ENCODE measurements at places on chromosomes 2 and 18. TPM values are rescaled to one million over a fixed set of nuclear protein-coding genes. Genes with fewer than 3 reads are reported as not detected.

GRCh38 chr2:48841126-48841525, 85.6 kb upstream of the LHCGR start:
- no peak for DNase-seq
- H3K36me3 ChIP-seq: no peaks in the 10 kb centered on the region
- no peaks in the 10 kb centered on the region for H3K27me3 ChIP-seq
- H3K4me3 ChIP-seq: no peak overlapping the region

DNA sequence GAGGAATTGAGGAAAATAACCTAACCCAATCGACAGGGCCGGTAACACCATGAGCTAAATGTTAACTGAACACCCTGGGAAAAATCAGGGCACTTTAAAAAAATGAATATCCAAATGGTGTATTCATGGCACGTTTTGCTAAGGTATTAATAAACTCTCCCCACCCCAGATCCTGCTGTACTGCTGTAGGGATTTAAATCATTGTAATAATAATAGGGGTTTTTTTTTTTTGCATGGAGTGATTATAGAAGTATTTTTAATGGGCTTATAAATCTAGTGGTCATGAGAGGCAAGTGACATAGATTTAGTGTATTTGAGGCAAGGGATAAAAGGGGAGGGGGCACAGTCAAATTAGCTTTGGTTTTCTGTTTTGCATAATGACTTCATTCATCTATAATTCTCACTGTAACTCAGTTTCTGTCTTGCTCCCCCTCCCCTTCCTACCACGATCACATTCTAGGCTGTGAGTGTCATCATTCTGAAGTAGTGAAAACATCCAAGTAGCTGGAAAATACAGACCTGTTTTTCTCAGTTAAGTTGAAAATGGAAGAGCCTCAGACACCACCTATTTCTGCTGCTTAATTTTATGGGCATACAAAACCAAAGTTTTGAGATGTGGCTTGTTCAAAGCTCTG, 18.2 kb upstream of the MGAT5 start:
- H3K27ac ChIP-seq: no peak overlapping the region
- no peaks in the 10 kb centered on the region for H3K27me3 ChIP-seq
- DNase-seq: no peak
- peaks cover 2% of the 10 kb centered on the region for H3K4me1 ChIP-seq
- no peak overlapping the region for H3K4me3 ChIP-seq
- H3K36me3 ChIP-seq: no peaks in the 10 kb centered on the region

GRCh38 chr2:165633431-165633830, 160.6 kb downstream of the GALNT3 start:
- H3K27me3 ChIP-seq: no peaks in the 10 kb centered on the region
- no peak overlapping the region for H3K27ac ChIP-seq
- H3K36me3 ChIP-seq: no peaks in the 10 kb centered on the region
- DNase-seq: no peak
- H3K4me3 ChIP-seq: no peak overlapping the region

- no peaks in the 10 kb centered on the region for H3K36me3 ChIP-seq
- no peaks in the 10 kb centered on the region for H3K27me3 ChIP-seq
- no peaks in the 10 kb centered on the region for H3K4me1 ChIP-seq
- H3K4me3 ChIP-seq: no peak overlapping the region
Measured at GRCh38 chr2:234241656-234242458, 191.4 kb downstream of the SPP2 start.

- no peak overlapping the region for H3K27ac ChIP-seq
- no peak for DNase-seq
- no peak overlapping the region for H3K4me3 ChIP-seq
- H3K36me3 ChIP-seq: no peaks in the 10 kb centered on the region
- no peaks in the 10 kb centered on the region for H3K27me3 ChIP-seq
- no peaks in the 10 kb centered on the region for H3K4me1 ChIP-seq
Measured at GRCh38 chr2:108404784-108405397, 27.1 kb downstream of the SULT1C4 start.

GRCh38 chr2:237280939-237281338, 133.0 kb downstream of the COL6A3 start:
- H3K4me1 ChIP-seq: peaks cover 2% of the 10 kb centered on the region
- no peak overlapping the region for H3K27ac ChIP-seq
- H3K36me3 ChIP-seq: no peaks in the 10 kb centered on the region
- no peak overlapping the region for H3K4me3 ChIP-seq
- no peaks in the 10 kb centered on the region for H3K27me3 ChIP-seq

DNA sequence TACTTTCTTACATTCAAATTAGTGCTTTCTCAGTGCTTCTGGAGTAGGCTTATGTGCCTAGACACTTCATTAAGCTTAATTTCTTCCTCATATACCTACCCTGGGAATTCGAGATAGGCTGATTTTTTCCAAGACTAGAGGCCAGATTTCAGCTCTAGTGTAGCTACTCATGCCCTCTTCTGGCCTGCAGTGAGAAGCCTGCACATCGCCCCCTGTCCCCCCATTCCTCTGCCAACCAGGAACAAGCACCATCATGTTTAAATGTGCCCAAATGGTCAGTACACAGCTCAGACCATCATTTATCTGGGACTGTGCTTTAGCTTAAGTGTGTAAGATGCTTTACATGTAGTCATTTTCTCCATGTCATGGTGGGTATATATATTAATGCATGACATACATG, 1218.8 kb upstream of the LRRTM1 start:
- no peaks in the 10 kb centered on the region for H3K27me3 ChIP-seq
- no peaks in the 10 kb centered on the region for H3K4me1 ChIP-seq
- H3K36me3 ChIP-seq: no peaks in the 10 kb centered on the region
- H3K4me3 ChIP-seq: no peak overlapping the region
- no peak overlapping the region for H3K27ac ChIP-seq

- no peaks in the 10 kb centered on the region for H3K27me3 ChIP-seq
- H3K4me1 ChIP-seq: peaks cover 6% of the 10 kb centered on the region
- H3K36me3 ChIP-seq: no peaks in the 10 kb centered on the region
- DNase-seq: peak; percentile 40
- H3K4me3 ChIP-seq: peak overlapping the region; percentile 3
- no peak overlapping the region for H3K27ac ChIP-seq
Measured at GRCh38 chr2:64327510-64328414, 126.2 kb upstream of the LGALSL start.

GRCh38 chr18:25759111-25759510, 331.3 kb downstream of the SS18 start:
- no peak overlapping the region for H3K27ac ChIP-seq
- no peaks in the 10 kb centered on the region for H3K4me1 ChIP-seq

DNA sequence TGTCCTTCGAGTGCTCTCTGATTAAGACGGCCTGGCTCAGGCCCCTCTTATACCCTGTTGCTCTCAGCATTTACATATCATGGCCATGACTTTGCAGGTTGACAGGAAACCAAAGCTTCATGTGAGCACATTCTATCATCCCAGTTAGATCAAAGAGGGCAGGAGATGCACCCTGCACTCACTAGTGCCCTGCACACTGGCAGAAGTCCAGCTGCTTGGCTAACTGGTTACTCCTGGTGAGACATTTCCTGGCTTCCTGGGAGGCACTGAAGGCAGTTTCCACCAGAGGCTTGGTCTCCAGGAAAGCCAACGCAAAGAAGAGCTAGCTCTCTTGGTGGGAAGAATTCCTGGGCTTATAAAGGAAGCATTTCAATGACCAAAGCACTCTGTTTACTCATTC, 66.3 kb downstream of the LIPG start:
- H3K4me3 ChIP-seq: no peak overlapping the region
- H3K36me3 ChIP-seq: no peaks in the 10 kb centered on the region
- DNase-seq: no peak
- H3K27me3 ChIP-seq: no peaks in the 10 kb centered on the region
- no peak overlapping the region for H3K27ac ChIP-seq

- H3K36me3 ChIP-seq: no peaks in the 10 kb centered on the region
- no peaks in the 10 kb centered on the region for H3K27me3 ChIP-seq
- H3K4me3 ChIP-seq: no peak overlapping the region
- DNase-seq: no peak
Measured at GRCh38 chr2:102442967-102443828, 20.2 kb downstream of the IL18RAP start.

DNA sequence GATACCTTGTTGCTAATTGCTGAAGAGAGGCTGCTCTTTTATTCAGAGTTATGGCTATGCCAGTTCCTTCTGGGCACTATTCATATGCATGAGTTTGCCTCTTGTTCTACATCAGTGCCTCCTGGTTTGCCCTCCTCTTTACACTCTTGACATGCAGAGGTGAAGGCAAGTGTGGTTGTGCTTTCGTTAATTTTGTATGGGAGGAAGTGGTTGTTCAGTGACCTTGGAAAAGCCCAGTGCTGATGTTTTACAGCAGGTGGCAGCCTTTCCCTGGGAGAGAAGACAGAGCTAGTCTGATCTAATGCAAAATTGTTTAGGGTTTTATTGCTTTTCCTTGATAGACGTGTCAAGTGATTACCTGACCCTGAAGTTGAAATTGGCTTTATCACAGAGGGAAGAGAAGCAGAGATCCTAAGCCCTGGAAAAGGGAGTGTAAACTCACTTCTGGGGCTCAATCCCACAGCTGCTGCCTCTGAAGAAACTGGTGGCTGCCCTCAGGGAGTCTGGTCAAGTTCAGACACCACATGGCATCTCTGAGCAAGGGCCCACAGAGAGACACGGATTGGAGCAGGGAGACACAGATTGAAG, 30.5 kb upstream of the VPS54 start:
- no peaks in the 10 kb centered on the region for H3K36me3 ChIP-seq
- no peak overlapping the region for H3K4me3 ChIP-seq

RTTN gene
- 14.4 TPM for total RNA-seq

ACMSD gene
- total RNA-seq: not detected

COL5A2 gene
- total RNA-seq: 25.2 TPM

SSB gene
- total RNA-seq: 88.4 TPM

CXCR1 gene
- total RNA-seq: not detected

CYP27C1 gene
- 0.20 TPM for total RNA-seq

ZAP70 gene
- 0.66 TPM for total RNA-seq

CNRIP1 gene
- 54.6 TPM for total RNA-seq

RPRM gene
- total RNA-seq: 23.4 TPM

LRP2 gene
- 2.1 TPM for total RNA-seq

NDUFB3 gene
- total RNA-seq: 36.6 TPM
